Activated CD8-positive, alpha-beta memory T cell treated with anti-CD3 and anti-CD28 coated beads, Interleukin-2, amount 50 U/mL, for 4 hours (primary cell): ENCODE measurements at places on chromosomes 1 and 21.
A peak's percentile ranks its signal among the peaks of the same experiment; 100 is the strongest.

DNA sequence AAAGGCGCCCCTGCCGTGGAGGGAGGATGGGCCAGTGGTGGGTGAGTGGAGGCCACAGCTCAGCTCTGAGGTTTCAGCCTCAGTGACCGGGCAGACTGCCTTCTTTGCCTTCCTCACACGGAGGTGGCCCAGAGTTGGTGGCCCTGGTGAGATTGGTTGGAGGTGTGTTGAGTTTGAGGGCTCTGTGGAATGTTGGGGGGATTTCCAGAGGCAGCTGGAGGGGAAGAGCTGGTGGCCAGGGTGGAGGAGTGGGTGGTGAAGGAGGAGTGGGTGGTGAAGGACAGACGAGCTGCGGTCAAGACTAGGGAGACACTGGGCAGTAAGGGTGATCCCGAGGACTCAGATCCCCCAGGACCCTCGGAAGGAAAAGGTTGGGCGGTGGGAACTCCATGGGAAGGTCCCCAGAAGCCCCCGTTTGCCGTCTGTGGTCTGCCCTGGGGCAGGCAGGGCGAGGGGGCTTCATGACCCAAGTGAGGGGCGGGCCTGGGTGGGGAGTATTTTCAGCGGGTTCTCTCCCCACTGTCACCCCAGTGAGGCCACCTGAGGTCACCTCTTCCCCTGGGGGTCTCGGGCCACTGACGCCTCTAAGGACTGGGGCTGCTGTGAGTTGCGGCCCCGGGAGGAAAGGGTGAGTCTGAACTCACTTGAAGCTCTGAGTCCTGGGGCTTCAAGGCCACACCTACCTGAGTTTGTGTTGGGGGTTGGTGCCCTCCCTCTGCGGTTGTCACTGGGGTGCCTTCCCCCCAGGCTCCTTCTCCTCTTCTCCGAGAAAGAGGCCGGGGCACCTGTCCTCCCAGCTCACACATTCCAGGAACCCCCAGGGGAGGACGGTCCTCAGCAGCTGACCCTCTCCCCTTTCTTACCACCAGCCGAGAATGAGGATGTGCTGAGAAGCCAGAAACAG is 22.7 kb upstream of the PIK3CD start:
- DNase-seq = peak; percentile 71

DNA sequence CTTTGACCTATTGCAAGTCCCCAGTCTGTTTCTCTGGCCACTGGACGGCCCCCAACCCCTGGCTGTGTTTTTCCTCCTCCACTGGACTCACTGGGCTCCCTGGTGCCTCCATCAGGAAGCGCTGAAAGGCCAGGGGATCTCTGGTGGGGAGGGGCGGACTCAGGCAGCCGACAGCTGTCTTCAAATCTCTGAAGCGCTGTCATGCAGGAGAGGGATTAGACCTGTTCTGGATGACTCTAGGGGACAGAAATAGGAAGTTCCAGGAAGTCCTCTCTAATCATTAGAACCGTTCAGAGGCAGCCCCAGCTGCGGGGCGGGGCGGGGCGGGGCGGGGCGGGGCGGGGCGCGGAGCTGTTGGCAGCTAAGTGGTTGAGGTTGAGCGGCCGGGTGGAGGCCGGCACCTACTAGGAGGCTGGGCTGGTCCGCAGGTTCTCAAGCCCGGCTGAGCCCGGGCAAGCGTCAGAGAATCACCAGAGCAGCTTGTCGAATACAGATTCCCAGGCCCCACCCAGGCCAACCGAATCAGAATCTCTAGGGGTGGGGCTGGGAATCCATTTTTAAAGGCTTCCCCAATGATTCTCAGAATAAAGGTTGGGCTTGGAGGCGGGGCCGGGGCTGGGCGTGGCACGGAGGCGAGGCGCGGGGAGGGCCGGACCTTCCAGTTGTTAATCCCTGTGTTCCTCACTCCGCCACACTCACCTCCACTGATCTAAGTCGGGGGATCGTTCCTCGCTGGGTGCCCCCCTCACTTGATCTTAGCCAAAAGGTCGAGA is 11.4 kb upstream of the PHLDA3 start:
- peak; percentile 46 for DNase-seq

DNA sequence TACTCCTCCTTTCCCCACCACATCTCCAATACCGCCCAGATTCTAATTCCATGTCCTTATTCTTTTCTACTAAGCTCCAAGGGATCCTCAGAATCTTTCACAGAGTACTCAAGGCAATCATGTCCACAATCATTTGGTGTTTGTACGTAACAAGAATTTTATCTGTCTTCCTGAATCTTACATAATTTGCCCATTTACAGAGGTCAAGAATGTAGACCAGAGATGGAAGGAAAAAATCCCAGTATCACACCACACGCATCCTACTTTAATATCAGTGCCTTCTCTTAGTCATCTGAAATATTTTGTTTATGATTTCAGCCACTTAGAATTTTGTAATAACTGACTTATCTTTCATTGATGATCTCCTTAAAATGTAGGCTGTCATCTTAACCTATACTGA is 366.0 kb upstream of the LRRC7 start:
- DNase-seq = no peak

DNA sequence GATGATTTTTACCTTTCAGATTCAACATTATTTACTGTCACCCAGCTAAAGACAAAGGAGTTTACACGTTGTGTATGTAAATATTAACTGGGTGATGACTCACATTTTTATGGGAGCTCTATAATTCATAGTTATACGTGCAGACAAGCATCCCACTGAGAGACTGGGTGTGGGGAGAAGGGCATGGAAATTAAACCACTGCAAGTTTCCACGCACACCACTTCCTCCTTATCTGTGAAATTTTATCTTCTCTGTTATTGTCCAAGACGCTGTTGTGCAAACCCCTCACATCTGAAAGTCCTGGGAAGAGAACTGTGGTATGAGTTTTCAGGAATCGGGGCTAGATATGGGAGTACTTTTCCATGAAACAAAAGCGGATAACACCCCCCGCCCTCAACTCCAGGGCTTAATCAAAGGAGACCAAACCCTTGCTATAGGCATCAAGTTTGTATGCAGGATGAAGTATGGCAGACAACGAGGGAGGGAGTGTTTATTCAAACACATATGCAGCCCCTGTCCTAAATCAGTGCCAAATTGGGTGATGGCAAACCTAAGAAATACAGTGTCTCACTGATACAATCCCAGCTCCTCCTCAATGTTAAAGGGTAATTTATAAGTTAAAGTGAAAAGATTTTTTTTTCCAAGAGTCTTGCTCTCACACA is 23.3 kb upstream of the DPT start:
- DNase-seq = no peak

- peak; percentile 62 for DNase-seq
Measured at GRCh38 chr1:19704247-19705113, 39.8 kb downstream of the HTR6 start.
